ENCODE measurements at places on chromosomes 5 and 9.

DNA sequence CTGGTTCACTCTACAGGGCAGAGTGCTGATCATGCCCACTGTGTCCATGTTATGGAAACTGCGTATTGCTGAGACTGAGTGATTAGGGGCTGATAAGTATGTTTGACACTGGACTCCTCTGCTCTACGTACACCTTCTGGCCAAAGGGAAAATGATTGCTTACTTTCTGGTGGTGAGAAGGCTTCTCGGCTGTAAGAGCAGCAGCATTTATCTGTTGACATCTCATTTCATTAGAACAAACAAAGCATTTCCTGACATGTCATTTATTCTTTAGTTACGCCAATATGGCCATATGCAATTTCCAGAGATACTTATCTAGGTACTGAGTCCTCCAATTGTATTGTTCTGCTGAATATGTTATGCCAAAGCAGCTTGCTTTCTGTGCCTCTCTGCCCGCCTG, 5.6 kb downstream of the FAXDC2 start:
- no peak for DNase-seq

DNA sequence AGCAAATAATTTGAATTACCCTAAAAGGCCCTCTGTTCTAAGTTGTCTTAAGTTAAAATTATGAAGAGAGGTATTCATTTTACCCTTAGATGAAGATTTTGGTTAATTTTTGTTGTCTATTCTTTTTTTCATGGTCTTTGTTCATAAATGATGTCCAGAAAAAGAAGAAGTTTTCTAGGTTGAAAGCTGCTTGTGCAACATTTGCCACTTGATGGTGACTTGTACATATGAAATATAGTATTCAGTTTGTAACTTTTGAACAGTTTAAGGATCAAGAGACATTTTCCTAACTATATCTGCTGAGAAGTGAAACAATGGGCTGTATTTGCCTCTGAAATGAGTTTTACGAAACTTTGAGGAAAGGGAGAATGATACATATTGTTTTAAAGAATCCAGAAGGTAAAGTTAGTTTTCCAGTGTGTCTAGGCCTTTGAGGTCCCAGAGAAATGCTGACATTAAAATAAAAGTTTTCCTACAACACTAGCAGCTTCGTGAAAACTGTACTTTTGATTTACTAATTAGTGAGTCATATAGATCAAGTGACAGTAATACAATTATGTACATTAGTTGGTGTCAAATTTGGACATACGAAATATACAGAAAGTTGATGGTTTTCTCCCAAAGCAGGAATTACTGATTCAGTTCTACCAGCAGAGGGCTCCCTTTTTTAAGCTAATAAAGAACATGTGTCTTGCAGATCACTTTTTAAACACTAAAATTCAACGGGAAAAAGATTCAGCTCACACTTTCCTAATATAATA, 70.5 kb downstream of the PIK3R1 start:
- DNase-seq = no peak

- no peak for DNase-seq
Measured at GRCh38 chr5:18305288-18305924, 671.1 kb downstream of the TAF11L14 start.

DNA sequence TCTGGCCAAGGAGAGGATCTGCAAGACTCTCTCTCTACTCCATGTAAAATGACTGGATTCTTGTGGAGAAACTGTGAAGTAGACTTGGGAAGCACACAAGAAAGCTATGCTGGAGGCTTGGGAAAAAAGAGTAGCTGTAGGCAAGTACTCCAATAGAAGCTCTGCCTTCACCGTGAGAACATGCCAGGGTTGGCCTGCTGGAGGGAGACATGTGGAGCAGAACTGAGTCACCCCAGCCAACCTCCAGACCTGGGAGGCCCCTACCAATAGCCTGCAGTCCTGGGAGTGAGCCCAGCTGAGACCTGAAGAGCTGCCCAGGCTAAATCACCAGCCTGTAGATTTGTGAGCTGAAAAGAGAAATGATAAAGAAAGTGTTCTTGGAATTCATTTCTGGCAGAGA, 66.6 kb downstream of the DEPDC1B start:
- peak; percentile 47 for DNase-seq

GRCh38 chr5:1368756-1369155, 23.9 kb upstream of the CLPTM1L start:
- no peak for DNase-seq

DNA sequence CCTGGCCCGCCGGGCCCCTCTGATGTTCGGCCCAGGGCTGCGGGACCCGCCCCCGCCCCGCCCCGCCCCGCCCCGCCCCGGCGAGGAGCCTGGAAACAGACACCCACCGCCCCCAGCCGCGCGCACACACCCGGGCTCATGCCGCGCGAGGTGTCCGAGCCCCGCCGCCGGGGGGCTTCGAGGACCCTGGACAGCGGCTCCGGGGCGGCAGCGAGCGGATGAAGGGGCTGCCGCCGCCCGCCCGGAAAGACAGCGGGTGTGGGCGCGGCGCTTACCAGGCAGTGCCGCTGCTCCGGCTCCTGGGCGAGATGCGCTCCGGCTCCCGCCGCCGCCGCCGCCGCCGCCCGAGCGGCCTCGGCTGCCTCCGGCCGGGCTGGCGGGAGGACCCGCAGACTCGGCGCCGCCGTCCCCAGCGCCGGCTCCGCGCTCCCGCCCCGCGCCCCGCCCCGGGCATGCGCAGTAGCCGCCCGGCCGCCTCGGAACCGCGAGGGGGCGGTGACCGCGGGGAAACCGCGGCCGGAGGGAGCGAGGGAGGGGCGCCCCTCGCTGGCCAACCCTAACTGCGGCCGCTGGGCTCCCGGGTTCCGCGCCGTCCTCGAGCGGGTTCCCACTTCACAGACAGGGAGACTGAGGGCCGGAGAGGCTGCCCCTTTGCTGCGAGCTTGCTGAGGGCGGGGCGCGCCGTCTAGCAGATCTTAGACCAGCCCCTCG, at the start of gene GPRIN1:
Gene GPRIN1 (minus strand): TSS at position 433 of the 711 bp plus-strand sequence. CDS start 10,322 bp downstream, outside the sequence.
- no peak for DNase-seq

All from Right ventricle myocardium inferior (tissue), 1 donor.